ENCODE measurements at places on chromosomes 7 and 10.

DNA sequence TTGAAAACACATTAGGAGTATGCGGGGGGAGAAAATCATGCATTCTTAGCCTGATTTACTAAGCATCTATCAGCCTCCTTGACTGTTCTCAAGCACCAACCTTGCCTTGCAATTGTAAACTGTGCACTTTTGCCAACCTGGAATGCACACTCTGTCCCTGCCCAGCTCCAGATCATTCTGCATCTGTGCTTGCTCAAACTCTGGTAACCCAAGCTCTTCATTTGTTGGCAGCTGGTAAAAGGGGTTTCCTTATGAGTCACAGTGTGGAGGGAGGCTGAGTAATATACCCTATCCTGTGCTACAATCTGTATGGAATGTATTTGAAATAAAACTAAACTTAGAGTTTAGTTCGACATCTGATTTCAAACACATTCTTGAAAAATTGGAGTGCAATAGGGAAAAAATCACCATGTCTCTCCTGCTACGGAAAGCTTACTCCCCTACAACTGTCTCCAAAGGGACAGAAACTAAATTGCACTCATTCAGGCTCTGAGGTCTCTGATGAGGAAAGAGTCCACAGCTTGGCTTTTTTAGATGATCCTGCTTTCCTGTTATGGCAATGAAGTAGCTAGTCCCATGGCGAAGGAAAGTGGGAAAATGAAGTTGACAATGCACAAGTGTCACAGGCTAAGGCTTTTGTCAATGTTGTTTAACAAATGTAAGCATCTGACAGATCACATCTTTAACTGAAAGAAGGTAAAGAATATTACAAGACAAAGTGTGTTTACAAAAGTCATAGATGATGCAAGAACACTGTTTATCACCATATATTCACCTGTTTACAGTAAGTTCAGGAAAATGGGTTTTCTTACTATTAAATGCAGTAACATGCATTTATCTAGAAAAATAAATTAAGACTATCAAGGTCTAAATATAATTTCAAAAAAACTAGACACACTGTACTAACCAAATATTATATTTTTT lies 61.9 kb downstream of the TES start:
- DNase-seq: no peak

GRCh38 chr10:119283387-119283786 lies 76.0 kb downstream of the GRK5 start:
- no peak for DNase-seq

DNA sequence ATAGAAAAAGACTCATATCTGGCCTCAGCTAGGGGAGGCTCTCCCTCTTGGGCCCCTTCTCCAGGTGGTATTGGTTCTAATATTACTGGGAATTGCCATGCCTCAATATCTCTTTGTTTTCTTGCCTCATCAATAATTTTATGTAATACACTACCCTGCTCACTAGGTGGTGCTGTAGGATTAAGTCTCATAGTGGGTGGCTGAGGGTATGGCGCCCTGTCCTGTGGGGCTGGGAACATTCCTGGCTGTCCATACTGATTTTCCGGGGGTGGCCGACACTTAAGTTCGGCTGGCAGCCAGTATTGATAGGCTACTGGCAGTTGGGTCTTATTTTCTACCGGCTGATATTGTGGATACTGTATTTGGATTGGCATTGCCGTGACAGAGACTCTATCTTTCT lies 9.0 kb upstream of the TAS2R3 start:
- DNase-seq: no peak

- DNase-seq: no peak
Measured at GRCh38 chr10:92756201-92757065, 66.7 kb downstream of the HHEX start.

DNA sequence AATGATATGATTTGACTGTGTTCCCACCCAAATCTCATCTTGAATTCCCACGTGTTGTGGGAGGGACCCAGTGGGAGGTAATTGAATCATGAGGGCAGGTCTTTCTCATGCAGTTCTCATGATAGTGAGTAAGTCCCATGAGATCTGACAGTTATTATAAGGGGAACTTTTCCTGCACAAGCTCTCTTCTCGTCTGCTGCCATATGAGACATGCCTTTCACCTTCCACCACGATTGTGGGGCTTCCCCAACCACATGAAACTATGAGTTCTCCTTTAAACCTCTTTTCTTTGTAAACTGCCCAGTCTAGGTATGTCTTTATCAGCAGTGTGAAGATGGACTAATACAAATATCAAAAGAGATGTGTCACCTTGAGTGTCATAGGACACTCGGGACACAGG lies 502.7 kb upstream of the PODXL start:
- DNase-seq: no peak

DNA sequence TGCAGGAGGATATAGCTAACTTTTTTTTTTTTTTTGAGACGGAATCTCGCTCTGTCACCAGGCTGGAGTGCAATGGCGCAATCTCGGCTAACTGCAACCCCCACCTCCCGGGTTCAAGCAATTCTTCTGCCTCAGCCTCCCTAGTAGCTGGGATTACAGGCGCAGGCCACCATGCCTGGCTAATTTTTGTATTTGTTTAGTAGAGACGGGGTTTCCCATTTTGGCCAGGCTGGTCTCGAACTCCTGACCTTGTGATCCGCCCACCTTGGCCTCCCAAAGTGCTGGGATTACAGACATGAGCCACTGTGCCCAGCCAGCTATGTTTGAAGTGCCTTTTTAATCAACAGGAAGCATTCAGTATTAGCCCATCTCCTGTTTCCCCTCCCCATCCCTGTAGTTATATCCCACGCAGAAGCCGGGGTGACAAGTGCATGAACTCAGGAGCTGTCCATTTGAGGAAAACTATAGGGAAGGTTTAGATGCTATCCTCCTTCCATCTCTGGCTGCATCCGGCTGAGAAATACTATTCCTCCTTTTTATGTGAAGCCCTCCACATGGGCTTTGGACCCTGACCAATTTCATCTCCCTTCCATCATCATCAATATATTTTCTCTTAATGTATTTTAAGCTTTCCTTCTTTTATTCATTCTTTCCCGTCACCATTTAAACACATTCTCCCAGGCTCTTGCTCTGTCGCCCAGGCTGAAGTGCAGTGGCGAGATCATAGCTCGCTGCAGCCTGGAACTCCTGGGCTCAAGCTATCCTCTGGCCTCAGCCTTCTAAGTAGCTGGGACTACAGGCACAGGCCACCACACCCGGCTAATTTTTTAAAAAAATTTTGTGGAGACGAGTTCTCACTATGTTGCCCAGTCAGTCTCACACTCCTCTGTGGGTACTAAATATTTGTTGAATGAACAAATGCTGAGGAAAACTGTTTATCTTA lies 1.3 kb upstream of the POT1 start:
- DNase-seq: no peak

GRCh38 chr10:33247221-33247922 lies 87.1 kb downstream of the NRP1 start:
- no peak for DNase-seq

- DNase-seq: no peak
Measured at GRCh38 chr10:120402147-120402766, 54.8 kb upstream of the PLPP4 start.

- no peak for DNase-seq
Measured at GRCh38 chr7:145645135-145645515, 471.5 kb upstream of the CNTNAP2 start.

DNA sequence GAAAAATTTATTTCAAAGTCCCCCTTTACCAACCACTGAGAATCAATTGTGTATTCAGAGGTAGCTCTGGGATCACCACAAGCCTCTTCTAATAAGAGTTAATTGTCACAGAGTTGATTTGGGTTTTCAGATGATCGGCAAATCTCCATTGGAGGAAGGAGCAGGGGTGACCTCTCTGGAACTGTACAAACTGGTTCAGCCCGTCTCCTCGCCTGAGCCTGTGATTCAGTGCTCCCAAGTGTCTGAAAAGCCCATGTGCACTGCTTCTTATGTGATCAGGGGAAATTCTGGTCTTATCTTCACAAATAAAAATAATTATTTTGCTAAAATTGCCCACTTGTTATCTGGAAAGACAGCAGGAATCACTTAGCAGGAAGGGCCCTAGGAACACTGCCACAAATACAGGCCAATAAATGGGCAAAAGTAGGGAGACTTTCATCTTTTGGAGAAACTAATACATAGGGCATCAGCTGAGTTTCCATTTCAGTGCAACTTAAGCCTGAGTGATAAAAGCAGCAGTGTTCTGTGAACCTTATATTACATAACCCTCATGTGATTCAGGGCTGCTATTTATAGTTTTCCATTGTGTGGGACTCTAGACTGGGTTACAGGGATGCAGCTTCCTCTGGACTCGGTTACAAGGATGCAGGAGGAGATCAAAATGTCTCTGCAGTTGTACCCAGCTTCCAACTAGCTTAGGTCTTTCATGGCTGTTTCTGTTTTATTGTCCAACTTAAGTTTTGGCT lies 32.3 kb downstream of the CDK1 start:
- no peak for DNase-seq

DNA sequence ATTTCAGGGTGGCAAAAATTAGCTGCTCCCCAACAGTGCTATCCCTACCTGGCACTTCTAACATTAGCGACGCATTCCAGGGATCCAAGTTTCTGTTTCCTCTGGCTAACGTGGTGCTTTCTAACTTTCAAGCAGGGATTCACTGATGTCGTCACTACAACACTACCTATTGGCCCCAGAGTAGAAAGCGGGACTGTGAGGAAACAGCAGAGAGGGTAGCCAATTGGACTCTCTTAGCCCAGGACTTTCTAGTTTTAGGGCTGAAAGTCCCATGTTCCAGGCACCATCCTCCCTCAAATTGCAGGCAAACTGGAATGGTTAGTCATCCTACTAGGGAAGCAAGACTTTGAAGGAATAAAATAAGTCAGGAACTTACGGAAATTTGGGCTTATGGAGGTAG lies 89.3 kb upstream of the AGK start:
- DNase-seq: no peak

GRCh38 chr7:64359543-64359942 lies 45.8 kb downstream of the ZNF736 start:
- no peak for DNase-seq

GRCh38 chr10:96596422-96597407 lies 9.9 kb upstream of the TM9SF3 start:
- DNase-seq: no peak

GRCh38 chr7:52897713-52898112 lies 137.7 kb upstream of the POM121L12 start:
- DNase-seq: no peak

DNA sequence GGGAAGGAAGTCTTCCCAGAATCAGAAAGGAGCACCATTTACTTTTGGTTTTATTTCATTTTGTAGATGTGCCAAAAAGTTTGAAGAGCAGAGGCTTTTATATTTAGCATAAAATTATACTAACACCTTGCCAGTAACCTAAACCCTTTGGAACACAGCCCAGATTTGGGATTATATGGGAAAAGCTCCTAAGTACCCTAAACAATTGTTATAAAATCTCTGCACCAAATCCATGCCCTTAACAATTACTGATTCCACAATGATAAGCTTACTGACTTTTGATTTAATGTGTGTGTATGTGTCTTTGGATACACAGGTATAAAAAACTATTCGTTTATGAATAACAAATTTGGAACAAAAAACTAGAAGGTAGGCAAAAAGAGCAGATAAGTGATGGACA lies 39.0 kb upstream of the TMEM229A start:
- no peak for DNase-seq

- no peak for DNase-seq
Measured at GRCh38 chr7:131335639-131336381, 8.1 kb downstream of the MKLN1 start.

- no peak for DNase-seq
Measured at GRCh38 chr10:29081951-29082685, 206.8 kb upstream of the LYZL1 start.

DNA sequence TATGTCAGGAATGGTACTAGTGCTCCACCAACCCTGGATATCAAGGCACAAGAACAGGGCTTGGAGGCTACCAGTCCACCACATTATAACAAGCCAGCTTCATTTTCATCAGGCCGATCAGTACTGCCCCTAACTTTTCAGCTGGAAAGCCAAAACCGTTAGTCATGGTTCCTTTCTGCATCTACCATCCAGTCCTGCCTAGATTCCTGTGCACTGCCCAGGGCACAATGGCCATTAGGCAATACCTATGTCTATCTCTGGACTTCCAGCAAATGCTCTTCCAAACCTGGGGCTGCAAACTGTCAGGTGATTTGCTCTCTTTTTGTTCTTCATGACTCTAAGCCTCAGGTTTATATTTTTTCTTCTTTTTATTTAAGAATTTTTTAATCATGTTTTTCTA lies 937.7 kb downstream of the SORCS1 start:
- DNase-seq: no peak

GRCh38 chr7:75689246-75690099 lies 49.3 kb downstream of the HIP1 start:
- DNase-seq: no peak

DNA sequence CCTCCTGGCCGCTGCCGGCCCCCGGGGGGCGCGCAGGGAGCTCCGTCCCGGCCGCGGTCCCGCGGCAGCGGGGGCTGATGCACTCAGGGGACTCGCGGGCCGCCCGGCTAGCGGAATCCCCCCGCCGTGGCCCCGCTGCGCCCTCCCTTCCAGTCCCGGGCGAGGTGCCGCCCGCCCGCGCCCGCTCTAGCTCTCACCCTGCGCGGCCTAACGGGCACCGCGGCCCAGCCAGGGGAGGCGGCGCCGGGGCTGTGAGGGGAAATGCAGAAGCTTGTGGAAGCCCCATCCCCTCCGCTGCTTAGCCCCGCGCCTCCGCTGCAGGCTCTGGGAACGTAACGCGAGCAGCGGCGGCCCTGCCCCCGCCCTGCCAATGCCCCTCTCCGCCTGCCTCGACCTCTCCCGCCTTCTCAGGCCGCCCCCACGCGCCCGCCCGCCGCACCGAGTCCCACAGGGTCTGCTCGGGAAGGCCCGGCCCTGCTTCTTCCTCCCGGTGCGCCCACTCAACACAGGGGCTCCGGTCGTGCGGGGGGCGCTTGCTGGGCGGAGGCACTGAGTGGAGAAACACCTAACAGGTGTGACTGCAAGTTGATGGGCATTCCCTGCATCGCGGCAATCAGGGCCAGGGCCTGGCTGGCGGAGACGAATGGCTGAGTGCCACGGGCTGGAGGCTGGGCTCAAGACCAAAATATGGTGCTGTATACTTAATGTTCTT lies 384 bp upstream of the TMEM229A start:
- DNase-seq: no peak

- DNase-seq: no peak
Measured at GRCh38 chr10:107104026-107104652, 60.4 kb downstream of the SORCS1 start.

DNA sequence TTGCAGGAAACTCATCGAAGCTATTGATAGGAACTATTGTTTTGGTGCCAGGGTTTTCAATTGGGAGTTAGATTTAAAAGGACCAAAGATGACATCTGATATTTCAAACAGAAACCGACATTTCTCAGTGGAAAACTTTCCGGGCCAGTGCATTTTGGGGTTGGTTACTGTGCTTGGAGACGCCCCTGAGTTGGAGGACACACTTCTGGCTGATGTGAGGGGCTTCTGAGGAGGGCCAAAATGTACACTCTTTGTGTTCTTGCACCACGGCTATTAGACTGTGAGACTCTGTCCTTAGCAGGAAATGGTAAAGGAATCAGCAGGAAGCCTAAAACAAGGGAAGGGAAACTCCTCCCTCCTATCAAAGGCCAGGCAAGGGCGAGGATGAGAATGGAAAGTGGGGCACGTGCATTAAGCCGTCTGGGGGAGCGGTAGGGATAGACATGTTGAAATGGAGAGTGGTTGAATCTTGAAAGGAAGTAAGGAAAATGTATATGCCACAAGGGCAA lies 1.8 kb upstream of the SRGN start:
- DNase-seq: no peak

GRCh38 chr10:121709675-121710073 lies 111.4 kb upstream of the FGFR2 start:
- DNase-seq: no peak
